NCI-H1417 treated with DMSO at 0.1 percent for 48 hours (cell line): ENCODE measurements at places on chromosomes 3 and 15.
A peak's percentile ranks its signal among the peaks of the same experiment; 100 is the strongest.

GRCh38 chr15:59165726-59166125 is 40.9 kb upstream of the LDHAL6B start:
- no peak for DNase-seq

DNA sequence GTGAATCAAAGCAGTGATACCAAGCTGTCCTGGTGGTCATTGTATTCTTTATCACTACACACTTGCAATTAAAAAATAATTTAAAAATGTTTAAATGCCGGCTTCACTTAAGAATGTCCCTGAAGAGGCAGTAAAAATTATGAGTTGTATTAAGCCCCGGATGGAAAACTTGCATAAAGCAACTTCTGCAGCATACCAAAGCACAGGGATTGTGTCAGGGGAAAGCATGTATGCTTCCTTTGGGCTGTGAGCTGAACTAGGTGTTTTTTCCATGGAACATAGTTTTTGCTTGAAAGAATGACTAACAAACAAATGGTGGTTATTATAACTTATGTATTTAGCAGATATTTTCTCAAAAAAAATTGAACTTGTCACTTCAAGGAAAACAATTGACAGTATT is 143.1 kb downstream of the ARNT2 start:
- DNase-seq = no peak

- DNase-seq = no peak
These were observed 102.1 kb downstream of the FBXL22 start for GRCh38 chr15:63699101-63699785.

- DNase-seq = no peak
These were observed 169.7 kb downstream of the KCNMB2 start for GRCh38 chr3:178705925-178706324.

GRCh38 chr3:67489816-67490215 is 164.6 kb downstream of the SUCLG2 start:
- no peak for DNase-seq

GRCh38 chr3:52912885-52913731 is 15.8 kb upstream of the STIMATE start:
- no peak for DNase-seq

GRCh38 chr3:121926380-121926779 is 32.2 kb downstream of the SLC15A2 start:
- no peak for DNase-seq

DNA sequence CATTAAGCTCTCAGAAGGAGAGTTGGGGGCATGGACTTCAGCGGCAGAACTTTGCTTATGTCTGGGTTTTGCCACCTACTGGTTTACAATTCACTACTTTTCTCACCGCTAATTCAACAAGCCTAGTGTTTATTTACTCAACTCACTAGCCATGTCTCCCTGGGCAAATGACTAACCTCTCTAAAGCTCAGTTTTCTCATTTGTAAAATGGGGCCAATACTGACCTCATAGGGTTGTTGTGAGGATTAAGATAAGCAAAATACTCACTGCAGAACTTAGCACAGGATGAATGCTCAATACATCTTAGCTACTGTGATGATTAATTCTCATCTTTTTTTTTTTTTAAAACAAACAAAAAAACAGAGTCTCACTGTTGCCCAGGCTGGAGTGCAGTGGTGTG is 106.3 kb downstream of the CADPS start:
- DNase-seq = no peak

GRCh38 chr3:13684854-13685253 is 135.9 kb downstream of the FBLN2 start:
- no peak for DNase-seq

DNA sequence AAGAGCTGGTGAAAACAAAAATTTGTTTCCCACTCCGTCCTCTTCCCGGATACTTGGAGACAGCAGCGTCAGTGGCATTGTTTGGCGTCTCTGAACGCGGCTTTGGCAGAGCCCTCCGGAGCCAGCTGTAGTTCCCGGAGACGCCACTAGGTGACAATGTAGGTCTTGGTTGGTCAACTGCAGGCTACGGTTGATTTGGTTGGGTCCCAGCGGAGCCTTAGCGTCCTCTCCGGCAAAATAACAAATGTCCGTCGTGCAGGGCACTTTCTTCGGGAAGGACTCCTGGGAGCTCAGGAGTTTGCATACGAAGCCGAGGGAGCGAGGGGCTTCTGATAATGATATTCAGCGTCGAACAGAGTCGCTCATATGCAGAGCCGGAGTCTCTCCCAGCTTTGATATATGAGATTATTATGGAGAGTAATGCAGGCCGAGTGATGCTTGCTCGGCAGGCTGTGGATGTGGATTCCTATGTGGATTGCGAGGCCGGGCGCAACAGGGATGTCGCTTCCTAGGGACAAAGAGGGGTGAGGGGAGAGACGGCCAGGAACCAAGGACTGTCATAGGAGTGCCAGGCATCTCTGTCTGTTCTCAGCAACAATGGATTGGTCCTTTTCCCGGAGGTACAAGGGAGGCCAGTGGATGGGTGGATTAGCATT is 74.8 kb downstream of the IL20RB start:
- DNase-seq = peak; percentile 0

DNA sequence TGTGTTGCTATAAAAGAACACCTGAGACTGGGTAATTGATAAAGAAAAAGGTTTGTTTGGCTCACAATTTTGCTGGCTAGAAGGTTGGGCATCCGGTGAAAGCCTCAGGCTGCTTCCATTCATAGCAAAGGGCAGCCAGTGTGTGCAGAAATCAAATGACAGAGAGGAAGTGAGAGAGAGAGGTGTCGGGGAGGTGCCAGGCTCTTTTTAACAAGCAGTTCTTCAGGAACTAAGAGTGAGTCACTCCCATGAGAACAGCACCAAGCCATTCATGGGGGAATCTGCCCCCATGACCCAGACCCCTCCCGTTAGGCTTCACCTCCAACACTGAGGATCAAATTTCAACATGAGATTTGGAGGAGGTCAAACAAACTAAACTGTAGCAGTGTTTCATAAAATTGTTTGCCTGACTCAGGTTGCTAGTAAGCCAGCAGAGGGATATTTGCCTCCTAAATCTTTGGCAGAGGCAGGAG is 4.5 kb upstream of the PARP15 start:
- no peak for DNase-seq

DNA sequence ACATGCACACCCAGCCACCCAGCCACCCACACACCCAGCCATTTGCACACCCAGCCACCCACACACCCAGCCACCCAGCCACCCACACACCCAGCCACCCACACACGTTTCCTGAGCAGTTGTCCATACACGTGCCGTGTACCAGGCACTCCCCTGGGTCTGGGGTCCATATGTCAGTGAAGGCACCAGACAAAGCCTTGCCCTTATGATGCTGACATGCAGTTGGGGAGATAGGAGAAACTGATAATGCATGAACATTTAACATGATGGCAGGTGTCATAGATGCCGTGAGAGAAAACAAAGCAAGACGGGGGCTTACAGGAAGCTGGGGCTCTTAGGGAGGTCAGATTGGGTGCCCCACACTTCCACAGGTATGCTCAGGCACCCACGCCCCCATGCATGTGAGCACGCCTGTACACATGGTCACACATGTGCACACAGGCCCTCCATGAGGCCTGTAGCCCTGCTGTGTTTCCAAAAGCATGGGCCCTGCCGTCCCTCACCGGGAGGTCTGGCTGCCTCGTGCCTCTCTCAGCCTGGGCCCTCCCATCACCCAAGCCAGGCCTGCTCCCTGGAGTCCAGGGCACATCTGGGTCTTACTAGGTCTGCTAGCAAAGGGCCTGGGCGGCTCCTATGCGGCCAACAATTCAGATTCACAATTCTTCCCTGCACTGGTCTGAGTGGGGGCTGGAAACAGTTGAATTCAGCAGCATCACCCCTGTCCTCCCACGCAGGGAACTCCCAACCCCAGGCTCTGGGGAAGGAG is 3.6 kb upstream of the DNAJB8 start:
- DNase-seq = no peak

- no peak for DNase-seq
These were observed 16.0 kb upstream of the PTX3 start for GRCh38 chr3:157420606-157421130.

DNA sequence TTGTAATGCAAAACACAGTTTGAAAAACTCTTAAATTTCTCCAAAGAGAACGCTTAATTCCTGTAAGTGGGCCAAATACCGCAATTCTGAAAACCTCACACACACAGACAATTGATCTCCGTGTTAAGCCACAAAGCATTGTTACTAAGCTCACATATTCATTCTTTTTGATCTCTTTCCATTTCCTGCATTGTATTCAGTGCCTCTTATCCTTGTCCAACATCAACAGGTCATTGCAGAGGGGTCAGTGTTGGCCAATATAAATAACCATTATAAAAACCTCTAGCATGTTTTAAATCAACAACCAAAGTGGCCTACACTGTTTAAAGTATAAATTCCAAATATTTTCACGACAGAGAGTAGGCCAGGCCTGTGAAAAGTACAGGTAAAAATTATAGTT is 171.1 kb downstream of the PDZRN3 start:
- no peak for DNase-seq

DNA sequence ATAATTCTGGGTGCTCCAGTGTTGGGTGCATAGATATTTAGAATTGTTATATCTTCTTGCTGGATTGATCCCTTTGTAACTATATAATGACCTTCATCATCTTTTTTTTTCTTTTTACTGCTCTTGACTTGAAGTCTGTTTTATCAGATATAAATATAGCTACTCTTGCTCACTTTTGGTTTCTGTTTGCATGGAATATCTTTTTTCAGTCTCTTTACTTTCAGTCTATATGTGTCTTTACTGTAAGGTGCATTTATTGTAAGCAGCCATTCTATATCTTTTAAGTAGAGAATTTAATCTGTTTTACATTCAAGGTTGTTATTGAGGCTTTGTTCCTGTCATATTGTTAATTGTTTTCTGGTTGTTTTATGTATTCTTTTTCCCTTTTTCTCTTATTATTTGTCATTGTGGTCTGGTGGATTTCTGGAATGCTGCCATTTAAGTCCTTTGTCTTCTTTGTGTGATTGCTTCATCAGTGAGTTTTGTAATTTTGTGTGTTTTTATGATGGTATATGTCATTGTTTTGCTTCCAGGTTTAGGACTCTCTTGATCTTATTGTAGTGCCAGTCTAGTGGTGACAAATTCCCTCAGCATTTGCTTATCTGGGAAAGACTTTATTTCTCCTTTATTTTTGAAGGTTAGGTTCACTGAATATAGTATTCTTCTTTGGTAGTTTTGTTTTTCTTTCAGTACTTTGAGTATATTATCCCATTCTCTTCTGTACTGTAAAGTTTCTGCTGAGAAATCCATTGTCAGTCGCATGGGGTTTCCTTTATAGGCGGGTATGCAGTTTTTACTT is 8.3 kb upstream of the PRR23C start:
- no peak for DNase-seq

GRCh38 chr15:99727733-99728132 is 5.5 kb downstream of the LYSMD4 start:
- no peak for DNase-seq

DNA sequence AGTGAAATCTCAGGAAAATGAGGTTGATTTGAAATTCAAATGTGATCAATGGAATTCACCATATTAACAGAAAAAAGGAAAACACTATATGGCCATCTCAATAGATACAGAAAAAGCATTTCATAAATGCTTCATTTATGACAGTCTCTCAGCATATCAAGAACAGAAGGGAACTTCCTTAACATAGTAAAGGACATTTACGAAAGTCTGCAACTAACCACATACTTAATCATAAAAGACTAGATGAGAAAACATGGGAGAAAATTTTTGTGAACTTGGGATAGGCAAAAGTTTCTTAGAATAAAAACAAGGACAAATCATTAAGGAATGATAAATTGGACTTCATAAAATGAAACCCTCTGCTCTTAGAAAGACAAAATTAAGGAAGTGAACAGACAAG is 24.7 kb upstream of the TIPARP start:
- no peak for DNase-seq

GRCh38 chr15:53223815-53224214 is 433.7 kb upstream of the ONECUT1 start:
- DNase-seq = no peak

DNA sequence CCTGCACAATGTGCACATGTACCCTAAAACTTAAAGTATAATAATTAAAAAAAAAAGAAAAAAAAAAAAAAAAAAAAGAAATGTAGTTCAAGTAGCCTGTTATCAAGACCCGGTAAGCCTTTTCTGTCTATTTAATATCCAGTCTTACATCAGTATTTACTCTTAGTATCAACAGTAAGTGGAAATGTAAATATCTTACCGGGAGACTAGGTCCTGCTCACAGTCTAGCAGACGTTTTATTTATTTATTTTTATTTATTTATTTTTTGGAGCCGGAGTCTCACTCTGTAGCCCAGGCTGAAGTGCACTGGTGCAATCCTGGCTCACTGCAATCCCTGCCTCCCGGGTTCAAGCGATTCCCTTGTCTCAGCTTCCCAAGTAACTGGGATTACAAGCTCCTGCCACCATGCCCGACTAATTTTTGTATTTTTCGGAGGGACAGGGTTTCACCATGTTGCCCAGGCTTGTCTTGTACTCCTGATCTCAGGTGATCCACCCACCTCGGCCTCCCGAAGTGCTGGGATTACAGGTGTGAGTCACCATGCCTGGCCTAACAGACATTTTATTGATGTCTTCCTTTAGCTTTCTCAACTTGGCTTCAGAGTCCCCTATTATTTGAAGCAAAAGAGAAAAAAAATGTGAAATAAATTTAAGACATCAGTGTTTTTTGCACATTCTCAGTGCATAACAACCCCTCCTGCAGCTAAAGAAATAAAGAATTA is 19.9 kb downstream of the C2CD4B start:
- DNase-seq = no peak

- no peak for DNase-seq
These were observed 226.7 kb upstream of the C2CD4B start for GRCh38 chr15:62391641-62392262.

DNA sequence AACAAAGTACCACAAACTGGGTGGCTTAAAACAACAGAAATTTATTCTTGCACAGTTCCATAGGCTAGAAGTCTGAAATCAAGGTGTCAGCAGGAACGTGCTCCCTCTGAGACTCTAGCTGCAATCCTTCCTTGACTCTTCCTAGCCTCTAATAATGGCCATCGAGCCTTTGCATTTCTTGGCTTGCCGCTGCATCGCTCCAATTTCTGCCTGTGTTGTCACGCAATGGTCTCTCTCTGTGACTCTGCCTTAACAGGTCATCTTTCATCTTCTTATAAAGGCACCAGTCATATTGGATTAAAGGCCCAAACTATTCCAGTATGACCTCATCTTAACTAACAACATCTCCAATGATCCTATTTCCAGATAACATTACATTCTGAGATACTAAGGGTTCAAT is 61.0 kb upstream of the FNDC3B start:
- no peak for DNase-seq

DNA sequence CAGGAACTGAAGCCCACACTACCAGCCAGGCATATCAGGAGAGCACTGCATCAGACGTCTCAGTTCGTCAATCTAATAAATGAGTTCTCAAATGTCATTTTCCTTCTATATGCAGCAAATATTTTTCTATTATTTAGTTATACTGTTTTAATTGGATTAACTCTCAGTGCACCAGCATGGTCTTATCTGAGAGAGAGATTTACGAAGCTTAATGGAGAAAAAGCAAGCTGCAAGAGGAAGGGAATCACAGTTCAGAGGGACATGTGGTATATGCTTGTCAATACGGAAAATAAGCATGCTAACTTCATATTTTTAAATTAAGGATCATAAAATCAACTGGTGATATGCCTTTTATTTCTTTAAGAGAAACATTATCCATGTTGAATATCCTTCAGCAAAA is 213.1 kb upstream of the NECTIN3 start:
- DNase-seq = no peak

- peak; percentile 88 for DNase-seq
These were observed at the start of gene U2SURP for GRCh38 chr3:143001369-143002082. TSS of gene U2SURP (plus strand) at chr3:143001570. CDS start at chr3:143001629, 59 bp downstream.
